CD4-positive, alpha-beta T cell treated with Interleukin-15 for 4 hours (primary cell): ENCODE measurements at places on chromosomes 2 and 18.
A peak's percentile ranks its signal among the peaks of the same experiment; 100 is the strongest.

DNA sequence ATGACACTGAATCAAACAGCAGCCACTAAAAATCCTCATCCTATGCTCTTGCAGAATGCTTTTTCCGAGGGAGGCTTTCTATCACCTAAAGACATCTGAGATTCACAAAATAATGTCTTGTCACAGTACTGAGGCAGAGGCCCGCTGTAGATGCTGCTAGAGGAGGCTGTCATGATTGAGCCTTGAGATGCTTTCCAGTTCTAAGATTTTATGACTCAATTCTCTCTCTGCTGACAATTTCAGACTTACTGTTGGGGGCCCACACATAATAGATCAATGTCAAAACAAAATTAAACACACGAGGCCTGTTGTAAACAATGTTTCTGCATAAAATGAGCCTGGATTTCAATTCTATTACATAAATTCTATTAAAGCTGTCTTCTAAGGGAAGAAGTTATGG lies 132.7 kb upstream of the ARL4C start:
- no peak for DNase-seq

DNA sequence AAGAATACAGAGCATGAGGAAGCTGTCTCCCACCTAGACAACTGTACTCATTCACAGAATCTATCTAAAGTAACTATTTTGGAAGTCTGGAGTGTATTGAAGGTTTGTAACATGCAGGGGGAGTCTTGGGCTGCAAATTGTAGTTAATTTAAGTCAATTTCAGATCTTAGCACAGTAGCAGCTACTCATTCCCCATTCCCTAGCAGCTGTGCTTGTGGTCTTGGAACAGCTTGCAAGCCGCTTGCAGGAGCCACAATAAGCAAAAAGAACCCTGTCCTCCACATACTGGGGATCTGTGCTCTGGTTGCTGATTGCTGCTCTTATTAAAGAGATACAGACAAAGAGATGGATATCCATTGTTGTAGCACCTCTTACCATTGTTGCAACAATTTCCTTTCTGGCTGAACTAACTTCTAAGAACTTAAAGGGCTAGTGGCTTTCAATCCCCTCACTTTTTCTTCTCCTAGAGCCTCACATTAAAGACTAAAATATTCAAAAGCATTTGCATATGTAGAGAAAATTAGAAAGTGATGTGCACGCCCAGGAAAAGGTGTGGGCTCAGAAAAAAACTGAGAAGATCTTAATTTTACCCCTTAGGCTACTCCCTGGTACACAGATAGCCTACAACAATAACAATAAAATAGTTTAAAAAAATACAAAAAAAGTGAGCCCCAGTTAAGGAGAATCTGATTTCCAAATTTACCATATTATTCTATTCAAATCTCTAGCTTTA lies 1775.1 kb upstream of the PIK3C3 start:
- DNase-seq = no peak

GRCh38 chr2:203688798-203689197 lies 17.6 kb upstream of the CD28 start:
- DNase-seq = no peak

DNA sequence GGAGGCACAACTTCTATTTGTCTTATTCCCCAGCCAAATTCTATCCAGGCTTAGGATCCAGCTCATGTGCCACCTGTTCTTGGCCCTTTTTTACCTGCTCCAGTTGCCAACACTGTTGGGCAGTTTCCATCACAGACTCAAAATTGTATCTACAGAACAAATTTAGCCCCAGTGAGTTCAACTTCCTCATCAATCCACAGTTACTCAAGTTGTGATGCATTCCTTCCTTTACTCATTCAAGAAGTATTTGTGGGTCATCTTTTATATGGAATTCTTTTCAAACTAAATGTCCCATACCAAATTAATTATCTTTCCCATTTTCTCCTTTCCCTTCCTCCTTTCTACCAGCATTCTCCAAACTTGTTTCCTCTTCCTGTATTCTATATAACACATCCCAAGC lies 12.7 kb upstream of the DDX18 start:
- DNase-seq = no peak

DNA sequence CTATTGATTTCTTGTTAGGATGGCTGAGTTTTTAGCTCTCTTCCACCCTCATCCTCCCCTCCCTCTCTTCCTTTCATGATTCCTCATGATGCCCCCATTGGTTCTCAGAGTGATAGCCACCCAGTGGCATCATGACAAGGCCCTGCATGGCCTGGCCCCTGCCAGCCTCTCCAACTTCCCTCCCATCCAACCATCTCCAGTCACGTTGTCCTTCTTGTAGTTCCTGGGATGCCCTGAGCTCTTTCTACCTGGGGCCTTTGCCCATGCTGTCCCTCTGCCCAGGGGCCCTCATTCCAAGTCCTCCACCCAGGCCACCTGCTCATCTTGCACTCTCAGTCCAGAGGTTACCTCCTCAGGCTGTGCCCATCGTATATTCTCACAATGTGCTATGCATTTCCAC lies 247.5 kb downstream of the TFCP2L1 start:
- DNase-seq = no peak

- no peak for DNase-seq
Measured at GRCh38 chr18:59272221-59272888, 899 bp downstream of the RAX start.

- no peak for DNase-seq
Measured at GRCh38 chr18:39481281-39481680, 1915.7 kb upstream of the CELF4 start.

DNA sequence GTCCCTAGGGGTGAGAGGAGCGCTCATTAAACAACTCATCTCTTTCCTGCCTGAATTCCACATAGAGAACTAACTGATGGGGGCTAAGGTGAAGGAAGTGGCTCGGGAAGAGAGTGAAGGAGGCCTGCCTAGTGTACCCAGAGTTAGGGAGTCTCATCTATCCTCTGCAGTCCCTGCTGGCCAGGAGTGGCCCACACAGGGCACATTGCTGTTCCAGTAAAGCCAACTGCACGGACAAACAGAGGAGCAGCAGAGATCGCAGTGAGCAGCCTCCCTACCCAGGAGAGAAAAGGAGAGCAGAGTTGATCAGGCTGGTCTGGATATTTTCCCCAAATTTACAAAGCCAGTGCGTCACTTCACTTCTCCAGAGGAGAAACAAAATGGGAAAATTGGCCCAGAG lies 16.9 kb upstream of the FN1 start:
- no peak for DNase-seq

GRCh38 chr2:206693399-206694137 lies 24.6 kb downstream of the DYTN start:
- peak; percentile 58 for DNase-seq

DNA sequence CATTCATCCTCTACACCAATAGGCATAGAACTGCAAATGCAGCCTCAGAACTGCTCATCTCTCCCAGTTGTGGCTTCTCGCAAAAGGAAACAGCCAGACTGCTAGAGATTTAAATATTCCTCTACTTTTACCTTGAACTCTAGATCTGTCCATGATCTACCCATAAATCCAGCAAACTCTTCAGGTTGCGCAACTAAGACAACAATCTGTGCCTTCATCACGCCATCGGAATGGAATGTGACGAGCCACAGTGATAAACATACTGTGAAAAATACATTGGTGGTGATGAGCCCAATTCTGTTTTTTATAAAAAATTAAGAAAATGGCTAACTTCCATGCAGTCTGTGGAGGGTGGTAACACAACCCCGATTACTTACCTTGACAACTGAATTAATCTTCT lies 626.7 kb downstream of the LRRTM4 start:
- DNase-seq = no peak

DNA sequence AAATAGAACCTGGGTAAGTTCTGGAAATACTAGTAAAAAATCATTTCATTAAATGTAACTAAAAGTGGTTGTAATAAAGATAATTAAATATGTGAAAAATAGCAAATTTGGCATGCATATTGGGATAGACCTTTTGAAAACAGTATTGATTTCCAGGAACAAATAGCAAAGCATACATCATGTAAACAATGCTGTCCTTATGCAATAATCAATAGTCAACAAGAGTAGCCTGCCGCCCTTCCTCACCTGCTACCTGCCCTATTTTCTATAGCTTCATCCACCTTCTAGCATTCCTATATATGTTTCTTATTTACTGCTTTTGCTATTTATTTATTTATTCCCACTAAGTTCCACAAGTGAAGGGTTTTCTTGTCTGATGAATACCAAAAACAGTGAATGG lies 35.1 kb upstream of the KYNU start:
- no peak for DNase-seq

DNA sequence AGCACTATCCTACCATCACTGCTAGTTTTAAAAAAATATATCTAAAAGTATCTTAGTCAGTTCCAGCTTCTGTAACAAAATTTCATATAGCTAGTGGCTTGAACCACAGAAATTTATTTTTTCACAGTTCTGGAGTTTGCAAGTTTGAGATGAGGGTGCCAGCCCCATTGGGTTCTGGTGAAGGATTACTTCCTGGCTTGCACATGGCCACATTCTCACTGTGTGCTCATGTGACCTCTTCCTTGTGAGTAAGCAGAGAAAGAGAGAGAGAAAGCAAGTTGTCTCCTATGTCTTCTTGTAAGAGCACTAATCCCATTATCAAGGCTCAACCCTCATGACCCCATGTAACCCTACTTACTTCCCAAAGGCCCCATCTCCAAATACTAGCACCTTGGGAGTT lies 158.9 kb downstream of the DOK6 start:
- DNase-seq = no peak

GRCh38 chr2:238138331-238139195 lies at the start of gene KLHL30:
Gene KLHL30 (plus strand): TSS chr2:238138668. CDS start chr2:238140755, 2,087 bp downstream.
- no peak for DNase-seq

DNA sequence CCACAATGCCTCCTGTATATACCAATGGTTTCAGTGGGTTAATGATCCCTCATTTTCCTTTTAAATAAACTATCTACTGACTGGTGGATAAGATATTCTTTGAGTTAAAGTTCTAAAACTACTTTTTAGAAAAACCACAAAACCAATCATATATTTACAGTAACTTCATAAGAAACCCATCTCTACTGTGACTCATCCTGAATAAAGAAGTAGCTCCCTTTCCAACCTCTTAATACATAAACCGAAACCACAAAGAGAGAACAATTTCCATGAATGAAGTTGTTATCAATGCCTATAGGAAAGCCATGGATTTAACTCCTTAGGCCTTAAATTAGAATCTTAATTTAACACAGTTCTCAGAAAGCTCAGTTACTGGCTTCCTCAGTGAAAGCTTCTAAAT lies 227.0 kb upstream of the SMAD7 start:
- no peak for DNase-seq

GRCh38 chr2:128607911-128608506 lies 289.3 kb upstream of the HS6ST1 start:
- DNase-seq = no peak

- DNase-seq = no peak
Measured at GRCh38 chr2:100940766-100941645, 61.1 kb upstream of the RPL31 start.

- no peak for DNase-seq
Measured at GRCh38 chr2:151640087-151640486, 94.2 kb downstream of the NEB start.

- DNase-seq = no peak
Measured at GRCh38 chr2:55140316-55141219, 90.3 kb upstream of the RTN4 start.

DNA sequence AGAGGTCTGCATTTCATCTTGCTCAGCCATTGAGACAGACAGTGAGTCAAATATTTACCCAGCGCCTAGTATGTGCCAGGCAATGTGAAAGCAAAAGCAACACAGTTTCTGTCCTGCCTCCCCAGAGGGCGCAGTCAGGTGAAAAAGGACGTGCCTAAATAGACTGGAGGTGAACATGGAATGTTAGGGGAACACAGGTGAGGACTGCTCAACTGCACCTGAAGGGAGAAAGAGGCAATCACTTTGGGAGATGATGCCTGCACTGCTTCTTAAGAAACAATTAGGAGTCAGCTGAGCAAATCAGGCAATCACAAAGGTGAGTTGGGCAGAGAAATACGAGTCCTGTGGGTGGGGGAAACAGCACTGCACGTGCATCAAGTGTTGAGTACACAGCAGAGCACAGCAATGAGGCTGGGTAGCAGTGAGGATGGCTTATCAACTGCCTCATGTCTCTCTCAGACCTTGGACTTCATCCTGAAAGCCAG lies 218.3 kb upstream of the SMAD7 start:
- DNase-seq = peak; percentile 41

- DNase-seq = no peak
Measured at GRCh38 chr2:154207288-154208047, 335.7 kb downstream of the GALNT13 start.

DNA sequence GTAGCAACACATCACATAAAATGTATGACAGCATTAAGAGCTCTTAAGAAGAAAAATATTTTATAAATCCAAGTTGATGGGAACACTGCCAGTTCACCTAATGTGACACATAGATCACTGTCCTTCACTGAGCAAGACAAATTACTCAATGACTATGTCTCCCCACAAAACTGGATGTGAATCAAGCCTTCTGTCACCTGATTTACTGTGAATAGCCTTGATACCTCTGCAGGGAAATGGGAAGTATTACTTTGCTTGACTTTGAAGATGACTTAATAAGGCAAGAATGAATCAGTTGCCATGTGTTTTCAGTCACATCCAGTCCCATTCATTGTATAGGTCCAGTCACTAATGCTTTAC lies 94.6 kb downstream of the NYAP2 start:
- no peak for DNase-seq

GRCh38 chr2:71833855-71834560 lies 313.7 kb downstream of the CYP26B1 start:
- no peak for DNase-seq

DNA sequence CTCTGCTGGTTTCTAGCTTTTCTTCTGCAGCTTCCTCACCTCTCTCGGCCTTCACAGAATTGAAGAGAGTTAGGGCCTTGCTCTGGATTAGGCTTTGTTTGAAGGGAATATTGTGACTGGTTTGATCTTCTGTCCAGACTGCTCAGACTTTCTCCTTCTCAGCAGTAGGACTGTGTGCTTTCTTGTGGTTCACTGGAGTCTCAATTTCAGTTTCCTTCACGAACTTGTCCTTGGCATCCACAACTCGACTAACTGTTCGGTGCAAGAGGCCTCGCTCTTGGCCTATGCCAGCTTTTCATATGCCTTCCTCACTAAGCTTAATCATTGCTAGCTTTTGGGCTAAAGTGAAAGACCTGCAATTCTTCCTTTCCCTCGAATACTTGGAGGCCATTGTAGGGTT lies 18.9 kb upstream of the SALL3 start:
- no peak for DNase-seq
